ENCODE measurements at places on chromosomes 3 and 15.

- DNase-seq: peak; percentile 81
These were observed 720 bp upstream of the TNIK start for GRCh38 chr3:171460725-171461524.

- DNase-seq: no peak
These were observed 44.8 kb downstream of the ROPN1B start for GRCh38 chr3:126013751-126014156.

GRCh38 chr3:58237238-58237940 lies at the start of gene ABHD6:
Gene ABHD6 (plus strand): TSS chr3:58237792. CDS start chr3:58256587, 18,795 bp downstream.
- DNase-seq: peak; percentile 75

DNA sequence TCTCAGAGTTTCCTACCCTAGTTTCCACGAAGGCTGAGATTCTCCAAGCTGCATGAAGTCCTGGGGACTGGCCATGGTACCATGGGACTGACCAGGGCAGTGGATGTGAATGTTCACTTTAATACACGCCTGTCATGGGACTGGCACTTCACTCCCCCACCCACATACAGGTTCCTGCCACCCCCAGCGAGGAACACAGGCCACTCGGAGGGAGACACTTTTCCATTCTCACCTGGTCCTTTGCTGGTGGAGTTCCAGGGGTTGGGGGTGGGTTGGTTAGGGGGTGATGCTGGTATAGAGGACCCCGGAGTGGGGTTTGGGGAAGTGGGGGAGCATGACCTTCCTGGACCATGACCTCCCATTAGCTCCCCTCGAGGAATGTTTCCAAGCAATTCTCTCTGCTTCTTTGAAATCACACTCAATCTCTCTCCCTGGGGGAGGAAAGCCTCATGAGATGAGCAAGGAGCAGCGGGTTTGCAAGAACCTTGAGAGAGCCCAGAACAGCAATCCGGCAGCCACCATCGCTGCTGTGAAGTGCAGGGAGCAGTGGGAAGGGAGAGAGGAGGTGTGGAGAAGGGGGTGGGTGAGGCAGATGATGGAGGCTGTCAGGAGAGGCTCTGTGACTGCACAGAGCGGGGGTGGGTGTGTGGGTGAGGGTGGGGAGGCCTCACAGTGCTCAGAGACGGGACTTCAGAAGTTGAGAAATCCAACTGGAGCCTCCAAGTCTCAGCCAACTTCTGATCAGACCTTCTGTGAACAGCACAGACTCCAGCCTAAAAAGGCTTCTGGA lies 69.7 kb downstream of the ADCY5 start:
- DNase-seq: no peak
